ENCODE measurements at places on chromosomes 6 and 20.

DNA sequence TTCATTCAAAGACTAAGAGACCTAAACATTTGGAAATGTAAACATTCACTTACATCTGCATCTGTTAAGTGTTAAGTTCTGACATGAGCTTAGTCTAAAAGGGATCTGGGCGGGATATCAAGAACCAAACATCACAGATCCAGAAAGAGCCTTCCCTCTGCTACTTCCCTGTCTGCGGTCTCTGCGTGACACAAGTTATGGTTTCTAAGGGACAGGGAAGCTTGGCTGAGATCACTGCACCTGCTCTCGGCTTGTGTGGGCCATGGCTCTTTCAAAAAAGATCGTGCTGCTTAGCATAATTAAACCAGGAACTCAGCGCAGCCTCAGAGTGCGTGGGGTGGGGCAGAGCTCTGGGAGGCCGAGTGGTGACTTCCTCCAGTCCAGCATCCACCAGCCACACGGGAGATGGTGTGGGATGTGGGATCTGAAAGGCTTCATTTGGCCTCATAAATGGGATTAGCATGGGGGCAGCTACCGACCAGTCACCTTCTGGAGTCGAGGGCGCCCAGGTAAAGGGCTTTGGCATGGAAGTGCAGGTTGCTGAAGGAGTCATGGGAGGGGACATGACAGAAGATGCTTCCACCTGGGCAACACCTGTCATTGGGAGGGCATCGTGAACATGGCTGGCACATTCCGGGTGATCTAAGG is 16.7 kb upstream of the RAMACL start:
- no peak for DNase-seq

- DNase-seq, result no peak
These were observed 205.5 kb downstream of the NKAIN2 start for GRCh38 chr6:124008988-124009765.

DNA sequence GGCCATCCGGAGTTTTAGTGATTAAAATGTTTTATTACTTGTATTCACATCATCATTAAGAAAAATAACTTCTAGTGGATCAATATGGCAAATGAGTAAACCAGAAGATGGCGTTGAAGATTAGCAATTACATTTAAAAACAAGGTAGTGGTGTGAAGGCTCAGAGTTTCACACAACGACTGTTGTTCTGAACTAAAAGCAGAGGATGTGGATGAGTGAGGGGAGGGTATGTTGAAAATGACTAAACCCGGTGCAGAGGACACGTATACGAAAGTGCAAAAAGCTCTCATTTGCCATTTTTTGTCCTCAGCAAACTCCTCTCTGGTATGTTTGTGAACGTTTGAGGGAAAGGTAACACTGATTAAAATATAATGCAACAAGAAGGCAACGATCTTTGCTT is 1.9 kb upstream of the IRF4 start:
- no peak for DNase-seq

- DNase-seq, result no peak
These were observed 21.5 kb downstream of the TUBB2B start for GRCh38 chr6:3205913-3206312.

DNA sequence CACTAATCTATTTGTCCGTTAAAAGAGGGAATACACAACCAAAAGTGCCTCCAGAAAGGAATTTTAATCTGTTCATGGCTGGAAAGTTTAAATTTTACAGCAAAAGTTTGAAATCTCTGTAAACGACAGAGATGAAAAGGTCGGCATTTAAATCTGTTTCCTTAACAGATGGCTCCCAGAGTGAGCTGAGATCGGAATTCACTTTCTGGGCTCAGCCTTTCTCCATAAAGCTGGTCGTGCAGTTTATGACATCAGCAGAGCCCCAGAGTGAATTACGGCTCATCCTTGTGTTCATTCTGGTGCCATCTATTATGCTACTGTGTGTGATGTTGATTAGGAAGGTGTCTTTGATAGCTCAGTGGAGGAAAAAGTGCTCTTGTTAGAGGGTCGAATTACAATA is 117.6 kb upstream of the ZFP64 start:
- DNase-seq, result no peak

DNA sequence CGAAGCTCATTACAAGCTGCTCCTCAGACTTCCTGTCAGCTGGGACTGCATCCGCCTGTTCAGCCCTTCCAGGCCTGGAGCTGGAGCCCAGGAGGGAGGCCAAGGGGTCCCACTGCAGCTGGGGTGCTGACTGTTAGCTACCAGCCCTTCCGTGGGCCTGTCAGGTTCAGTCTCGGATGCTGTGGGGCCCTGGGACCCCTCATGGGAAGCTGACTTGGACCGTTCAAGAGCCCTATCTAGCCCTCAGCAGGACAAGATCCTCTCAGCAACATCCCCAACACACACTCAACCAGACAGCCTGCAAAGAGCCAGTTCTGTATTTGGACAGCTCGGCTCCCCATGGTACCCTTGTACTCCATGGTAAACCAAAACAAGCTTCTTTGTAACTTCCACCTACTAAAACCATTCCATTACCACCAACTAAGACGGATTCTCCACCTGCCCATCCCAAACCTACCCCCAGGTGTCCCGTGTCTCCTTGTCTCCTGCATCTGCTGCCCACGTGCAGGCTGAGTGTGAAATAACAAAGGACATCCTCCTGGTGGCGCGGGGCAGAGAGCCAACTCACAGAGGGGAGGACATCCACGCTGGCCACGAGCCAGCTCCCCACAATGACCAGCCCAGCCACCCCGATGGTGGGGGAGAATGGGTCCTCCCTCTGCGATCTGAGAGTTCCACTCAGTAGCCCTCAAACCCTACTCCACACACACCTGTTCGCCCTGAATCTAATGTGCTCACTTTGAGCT is 111.2 kb downstream of the TAF4 start:
- no peak for DNase-seq

GRCh38 chr6:157989541-157990289 is 8.1 kb downstream of the SYNJ2 start:
- DNase-seq, result no peak

DNA sequence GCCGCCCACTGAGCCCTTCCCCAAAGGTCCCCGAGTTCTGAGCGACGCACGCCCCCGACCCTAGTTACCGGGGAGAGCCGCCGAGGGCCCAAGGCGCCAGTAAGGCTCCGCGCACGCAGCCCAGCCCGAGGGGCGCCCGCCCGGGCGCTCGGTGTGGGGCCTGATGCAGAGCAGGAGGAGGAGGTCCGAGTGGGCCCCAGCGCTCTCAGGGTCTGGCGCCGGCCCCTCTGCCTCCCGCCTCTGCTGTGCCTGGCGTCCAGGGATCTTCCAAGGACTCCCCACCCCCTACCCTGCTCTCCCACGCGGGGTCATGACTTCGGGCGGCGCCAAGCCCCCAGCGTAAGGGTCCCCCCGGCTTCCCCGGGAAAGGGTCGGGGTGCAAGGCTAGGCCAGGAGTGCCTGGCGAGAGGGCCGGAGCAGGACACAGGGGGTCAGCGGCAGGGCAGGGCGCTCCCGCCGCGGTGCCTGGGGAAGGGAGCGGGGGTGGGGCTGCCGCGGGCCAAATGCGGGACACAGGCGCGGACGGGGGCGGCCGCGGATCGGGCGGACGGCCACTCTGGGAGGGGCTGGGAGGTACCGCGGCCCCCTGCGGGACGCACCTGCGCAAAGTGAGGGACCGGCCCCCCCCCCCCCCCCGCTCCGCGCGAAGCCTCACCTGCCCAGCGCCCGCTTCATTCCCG is 637 bp downstream of the ABHD12 start:
- DNase-seq, result no peak

DNA sequence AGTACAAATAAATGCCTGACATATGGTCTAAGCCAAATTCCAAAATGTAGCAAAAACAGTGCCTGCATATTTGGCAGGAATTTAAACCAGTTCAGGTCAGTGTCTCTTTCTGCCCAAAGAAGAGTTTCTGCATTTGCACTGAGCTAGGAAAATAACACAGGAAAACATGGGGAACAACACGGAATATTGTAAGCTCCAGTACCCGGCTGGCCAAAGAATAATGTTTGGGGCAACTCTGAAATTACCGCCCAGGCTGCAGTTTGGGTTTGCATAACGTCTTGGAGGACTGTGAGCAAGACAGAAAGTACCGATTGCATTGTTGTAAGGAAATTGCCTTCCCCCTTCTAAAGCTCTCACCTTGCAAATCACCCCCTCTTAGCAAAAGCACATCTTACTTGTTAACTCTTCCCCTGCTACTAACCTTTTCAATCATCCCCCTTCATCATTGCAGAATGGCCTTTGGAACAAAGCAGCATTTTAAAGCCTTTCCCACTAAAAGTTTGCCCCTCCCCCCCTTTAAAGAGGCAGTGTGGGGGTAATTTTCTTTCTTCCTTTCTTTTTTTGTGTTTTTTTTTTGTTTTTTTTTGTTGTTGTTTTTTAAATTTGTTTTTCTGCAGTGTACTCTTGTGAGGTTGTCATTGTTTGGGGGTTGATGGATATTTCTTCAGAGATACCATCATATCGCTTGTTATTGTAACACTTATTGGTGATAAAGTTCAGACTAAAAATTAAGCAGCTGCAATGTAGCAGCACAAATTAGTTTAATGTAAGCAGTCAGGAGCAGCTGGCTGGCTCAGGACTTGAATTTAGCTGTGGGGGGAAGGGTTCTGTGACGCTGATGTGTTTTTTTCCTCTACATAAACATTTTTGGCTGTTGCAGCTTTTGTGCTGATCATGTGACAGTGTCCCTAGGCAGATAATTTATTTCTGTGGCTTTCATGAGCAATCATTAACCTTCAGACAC is 100.0 kb upstream of the CITED2 start:
- DNase-seq, result no peak

DNA sequence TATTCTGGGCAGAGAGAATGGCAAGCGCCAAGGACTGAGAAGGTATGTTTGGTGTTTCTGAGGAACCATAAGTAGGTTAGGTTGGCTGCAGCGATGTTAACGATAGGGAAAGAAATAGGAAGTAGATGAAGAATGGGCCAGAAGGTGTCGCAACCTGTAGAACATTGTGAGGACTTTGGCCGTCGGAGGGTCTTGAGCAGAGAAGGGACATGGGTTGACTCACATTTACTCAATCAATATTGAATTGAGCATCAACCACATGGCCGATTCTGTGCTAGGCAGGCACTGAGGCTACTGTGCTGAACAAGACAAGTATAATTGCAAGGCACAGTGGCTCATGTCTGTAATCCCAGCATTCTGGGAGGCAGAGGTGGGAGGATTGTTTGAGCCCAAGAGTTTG is 26.8 kb upstream of the RPN2 start:
- no peak for DNase-seq

All from GM18507 (cell line).